GDM1 (cell line): ENCODE measurements at places on chromosomes 12 and 14.

GRCh38 chr12:21642707-21643389 is 14.8 kb downstream of the LDHB start:
- no peak for DNase-seq

DNA sequence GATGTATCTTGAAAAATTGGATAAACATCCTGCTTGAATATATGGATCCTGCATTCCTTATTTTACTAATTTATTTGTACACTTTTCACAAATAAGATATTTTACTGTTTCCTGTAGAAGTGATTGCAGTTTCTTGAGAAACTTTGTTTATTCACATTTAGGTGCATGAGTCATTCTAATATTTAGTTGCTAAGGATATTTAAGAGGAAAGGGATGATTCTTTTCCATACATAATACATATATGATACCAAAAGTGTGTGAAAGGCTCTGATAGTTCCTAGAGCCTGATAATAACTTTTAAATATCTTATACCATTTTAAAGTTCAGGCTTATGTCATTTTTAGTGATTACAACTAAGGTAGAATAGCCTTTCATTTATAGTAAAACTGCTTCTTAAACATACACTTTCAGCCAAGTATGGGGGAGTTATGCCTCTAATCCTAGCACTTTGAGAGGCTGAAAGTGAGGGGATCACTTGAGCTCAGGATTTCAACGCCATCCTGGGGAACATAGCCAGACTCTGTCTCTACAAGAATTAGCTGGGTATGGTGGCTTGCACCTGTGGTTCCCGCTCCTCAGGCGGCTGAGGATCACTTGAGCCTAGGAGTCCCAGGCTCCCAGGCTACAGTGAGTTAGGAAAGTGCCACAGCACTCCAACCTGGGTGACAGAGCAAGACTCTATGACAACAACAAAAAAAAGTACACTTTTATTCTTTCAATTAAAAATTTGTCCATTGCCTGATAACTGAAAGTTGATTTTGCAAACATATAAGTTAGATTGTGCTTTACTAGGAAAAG is 262.6 kb upstream of the LRIG3 start:
- no peak for DNase-seq

- DNase-seq, result no peak
Measured at GRCh38 chr12:101813117-101813516, 17.6 kb downstream of the GNPTAB start.

GRCh38 chr14:54322701-54323337 is 74.0 kb upstream of the CDKN3 start:
- DNase-seq, result no peak

- no peak for DNase-seq
Measured at GRCh38 chr14:81450100-81450531, 50.0 kb upstream of the STON2 start.

- peak; percentile 0 for DNase-seq
Measured at GRCh38 chr12:22529281-22530060, 14.9 kb downstream of the C2CD5 start.

DNA sequence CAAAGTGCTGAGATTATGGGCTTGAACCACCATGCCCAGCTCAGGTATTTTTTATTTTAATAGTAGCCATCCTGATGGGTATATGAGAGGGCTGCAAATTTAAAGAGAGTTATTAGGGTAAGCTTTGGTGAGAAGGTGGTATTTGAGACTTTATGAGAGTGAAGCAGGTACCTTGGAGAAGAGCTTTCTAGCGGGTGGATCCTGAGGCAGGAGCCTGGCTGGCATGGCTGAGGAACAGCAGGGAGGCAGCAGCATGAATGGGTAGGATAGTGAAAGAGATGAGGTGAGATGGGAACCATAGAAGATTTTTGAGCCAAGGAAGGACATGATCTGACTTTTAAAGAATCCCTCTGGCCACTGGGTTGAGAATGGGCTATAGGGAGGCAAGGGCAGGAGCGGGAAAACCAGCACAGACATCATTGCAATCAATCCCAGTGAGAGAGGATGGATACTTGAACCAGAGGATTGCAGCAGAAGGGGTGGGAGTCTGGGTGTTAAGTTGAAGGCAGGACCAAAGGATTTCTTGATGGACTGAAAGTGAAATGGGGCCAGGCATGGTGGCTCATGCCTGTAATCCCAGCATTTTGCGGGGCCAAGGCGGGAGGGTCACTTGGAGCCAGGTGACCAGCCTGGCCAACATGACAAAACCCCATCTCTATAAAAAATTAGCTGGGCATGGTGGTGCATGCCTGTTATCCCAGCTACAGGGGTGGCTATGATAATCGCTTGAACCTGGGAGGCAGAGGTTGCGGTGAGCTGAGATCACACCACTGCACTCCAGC is 5.7 kb downstream of the SVOP start:
- DNase-seq, result no peak

GRCh38 chr12:107404981-107405380 is 280.6 kb upstream of the PWP1 start:
- DNase-seq, result peak; percentile 11

DNA sequence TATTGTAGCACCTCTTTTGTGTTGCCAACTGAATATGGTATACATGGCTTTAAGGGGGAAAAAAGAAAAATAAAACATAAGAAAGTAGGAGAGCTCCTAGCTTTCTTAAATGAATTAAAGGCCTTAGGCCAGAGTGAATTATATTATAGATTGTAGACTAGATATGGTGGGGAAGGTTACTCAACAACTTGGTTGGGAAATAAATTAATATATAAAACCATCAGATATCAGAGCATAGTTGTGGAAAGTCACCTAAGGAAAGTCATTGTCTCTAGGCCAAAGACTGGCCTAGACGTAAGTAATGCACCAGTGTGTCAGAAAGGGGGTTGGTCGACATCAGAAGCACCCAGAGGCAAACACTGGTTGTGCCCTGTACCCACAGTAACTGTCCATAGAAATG is 391.8 kb downstream of the RAD51B start:
- DNase-seq, result no peak

DNA sequence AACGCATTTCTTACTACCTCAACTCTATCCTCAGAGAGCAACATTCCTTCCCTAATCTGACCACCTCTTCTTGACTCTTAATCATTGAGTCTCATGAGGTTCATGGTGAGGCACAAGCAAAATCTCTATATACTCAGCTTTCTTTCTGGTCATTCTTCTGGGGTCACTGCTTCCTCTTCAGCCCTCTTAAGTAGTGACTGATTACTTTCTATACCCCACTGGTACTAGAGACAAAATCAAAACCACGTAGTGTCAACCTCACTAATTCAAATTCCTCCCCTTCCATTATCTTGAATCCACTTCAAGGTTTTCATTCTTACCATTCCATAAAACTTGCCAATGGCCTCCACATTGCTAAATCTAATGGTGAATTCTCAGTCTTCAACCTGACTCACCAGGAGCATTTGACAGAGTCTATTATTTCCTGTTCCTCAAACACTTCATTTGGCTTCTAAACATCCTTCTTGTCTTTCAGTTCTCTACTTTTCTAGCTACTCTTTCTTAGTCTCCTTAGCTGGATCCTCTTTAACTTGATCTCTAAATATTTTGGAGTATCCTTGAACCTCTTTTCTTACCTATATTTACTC is 6.8 kb downstream of the WDHD1 start:
- no peak for DNase-seq

DNA sequence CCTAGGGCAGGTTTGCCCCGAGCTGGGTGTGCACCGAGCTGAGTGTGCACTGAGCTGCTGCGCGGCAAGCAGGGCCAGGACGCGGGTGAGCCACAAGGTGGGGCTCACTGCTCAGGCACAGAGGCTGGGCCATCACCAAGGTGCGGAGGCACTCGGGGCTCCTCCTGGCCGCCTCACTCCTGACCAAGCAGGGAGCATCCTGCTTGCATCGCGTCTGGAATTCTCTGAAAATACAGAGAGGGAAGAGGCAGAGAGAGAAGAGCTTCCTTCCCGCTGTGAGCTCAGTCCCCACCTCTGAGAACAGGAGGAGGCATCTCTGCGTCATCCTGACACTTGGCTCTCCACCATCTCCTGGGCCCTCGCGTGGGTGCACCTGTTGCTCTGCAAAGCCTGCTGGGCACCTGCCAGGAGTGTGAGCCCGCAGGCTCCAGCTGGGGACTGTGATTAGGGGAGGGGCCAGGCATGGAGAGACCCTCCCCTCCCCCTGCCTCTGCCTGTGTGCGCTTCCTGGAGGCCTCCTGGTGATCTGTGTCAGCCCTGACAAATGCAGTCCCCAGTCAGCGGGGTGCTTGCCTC is 116.3 kb downstream of the GLT1D1 start:
- no peak for DNase-seq

- no peak for DNase-seq
Measured at GRCh38 chr14:51520087-51520486, 131.6 kb upstream of the FRMD6 start.

GRCh38 chr12:105275997-105276733 is 40.2 kb upstream of the APPL2 start:
- peak; percentile 53 for DNase-seq

GRCh38 chr12:57823131-57823907 is 4.8 kb upstream of the AVIL start:
- DNase-seq, result no peak

DNA sequence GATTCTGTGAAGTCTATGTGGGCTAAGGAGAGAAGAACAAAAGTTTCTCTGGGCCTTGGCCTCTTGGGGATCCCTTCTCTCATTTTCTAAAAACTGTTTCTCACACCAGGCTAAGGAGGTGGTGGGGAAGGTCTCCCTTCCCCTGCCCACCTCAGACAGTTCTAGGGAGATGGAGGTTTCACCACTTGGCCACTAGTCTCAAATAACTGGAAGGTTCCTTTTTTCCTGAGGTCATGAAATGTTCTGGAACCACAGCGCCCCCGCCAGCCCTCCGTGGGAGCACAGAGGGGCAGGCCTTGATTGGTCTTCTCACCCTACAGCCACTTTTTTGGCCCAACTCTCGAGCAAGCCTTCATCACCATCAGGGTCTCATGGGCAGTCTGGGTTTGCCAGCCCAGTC is 12.6 kb downstream of the C12orf43 start:
- no peak for DNase-seq

DNA sequence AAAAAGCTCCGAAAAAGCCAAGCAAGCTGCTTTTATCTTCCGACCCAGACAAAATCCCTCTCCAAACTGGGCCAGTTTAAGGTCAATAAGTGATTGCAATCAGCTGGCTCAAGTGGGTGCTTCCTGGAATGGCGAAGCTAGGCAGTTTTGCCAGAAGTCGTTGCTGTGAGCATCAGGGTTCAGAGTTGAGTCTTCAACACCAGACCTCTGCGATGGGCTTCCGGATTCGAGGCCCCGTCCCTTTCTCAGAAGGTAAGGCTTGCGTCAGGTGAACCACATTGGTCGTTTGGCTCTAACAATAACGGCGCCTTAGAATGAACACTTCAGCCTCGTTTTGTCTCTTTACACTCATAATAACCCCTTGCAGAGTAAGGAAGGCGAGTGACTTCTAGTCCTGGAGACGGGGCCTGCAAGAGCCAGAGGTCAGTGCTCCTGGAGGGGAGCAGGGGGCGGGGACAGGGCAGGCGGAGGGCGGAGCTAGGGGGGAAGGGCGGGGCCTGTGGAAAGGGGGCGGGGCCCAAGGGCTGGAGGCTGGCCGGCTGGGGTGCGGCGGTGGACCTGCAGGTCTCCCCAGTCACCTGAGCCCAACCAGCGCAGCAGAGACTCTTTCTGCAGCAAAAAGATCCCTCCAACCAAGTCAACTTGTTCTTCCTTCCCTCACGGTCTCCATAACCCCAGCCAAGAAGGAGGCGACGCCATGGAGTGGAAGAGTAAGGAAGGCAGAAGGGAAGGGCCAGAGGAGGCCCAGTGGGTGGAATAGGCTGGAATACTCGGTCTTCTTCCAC is 34.0 kb upstream of the NFYB start:
- no peak for DNase-seq

DNA sequence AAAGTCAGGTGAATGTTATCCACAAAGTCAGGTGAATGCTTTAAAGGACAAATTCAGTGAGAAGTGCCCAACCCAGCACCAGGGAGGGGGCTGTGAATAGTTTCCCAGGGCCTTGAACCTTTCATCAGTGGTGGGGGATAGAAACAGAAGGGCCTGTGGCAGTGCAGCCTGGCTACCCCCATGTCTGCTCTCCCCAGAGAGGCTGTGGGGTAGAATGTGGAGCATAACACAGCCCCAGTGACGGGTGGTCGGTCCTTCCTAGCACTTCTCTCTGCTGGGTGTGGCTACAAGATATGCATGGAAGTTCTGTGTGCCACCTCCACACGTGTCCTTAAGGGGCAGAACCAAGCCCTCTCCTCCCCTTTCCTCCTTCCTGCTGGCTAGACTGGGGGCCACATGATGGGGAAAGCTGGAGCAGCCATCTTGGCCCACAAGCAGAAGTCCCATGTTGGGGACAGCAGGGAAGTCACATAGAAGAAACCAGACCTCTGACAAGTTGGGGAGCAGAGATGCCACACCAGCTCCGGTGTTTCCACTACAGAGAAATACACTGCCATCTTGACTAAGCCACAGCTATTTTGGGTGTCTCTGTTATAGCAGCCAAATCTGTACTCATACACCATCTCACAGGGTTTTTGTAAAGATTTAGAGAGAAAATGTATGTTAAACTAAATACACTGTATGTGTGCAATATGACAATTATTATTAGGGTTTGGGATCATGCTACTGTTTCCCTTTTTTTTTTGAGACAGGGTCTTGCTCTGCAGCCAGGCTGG is 17.0 kb downstream of the RITA1 start:
- no peak for DNase-seq

GRCh38 chr12:107536613-107537012 is 149.0 kb upstream of the PWP1 start:
- no peak for DNase-seq

DNA sequence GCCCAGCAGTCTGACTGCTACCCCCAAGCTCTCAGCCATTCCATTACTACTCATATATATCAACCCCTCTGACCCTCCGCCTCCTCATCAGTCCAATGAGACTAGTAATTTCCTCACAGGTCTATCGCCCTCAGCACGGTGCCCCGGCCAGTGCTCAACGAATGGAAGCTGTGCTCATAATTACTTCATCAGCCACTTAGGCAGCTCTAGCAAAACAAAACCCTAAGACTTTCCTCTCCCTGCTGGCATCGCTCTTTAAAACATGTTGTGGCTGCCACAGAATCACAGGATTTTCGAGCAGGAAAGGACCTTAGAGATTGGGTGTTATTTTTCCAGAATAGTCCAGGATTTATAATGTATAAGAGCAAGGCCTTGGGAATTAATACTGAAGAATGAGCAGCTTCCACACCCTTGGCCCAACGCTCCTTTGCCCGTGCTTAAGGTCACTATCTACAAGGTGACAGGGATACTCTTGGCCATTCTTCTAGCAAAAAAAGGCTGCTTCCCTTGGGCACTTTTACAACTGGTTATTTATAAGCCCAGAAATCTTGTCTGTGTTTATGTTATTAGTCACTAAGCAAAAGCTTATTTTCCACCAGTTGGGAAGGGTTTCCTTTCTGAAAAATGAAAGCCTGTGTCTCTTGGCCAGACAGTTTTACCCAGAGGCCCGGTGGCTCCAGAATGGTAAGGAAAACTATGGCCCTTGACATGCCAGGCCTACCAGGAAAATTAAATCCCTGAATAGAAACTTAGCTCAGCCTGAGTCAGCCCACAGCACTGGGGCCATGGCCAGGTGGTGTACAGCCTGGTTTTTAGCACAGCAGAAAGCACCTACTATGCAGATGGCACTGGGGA is 47.9 kb downstream of the NUAK1 start:
- no peak for DNase-seq

GRCh38 chr12:130281153-130281799 is 56.4 kb upstream of the PIWIL1 start:
- no peak for DNase-seq
